ENCODE measurements at places on chromosomes 12 and 14. TPM values are rescaled to one million over a fixed set of nuclear protein-coding genes. Genes with fewer than 3 reads are reported as not detected.

GRCh38 chr12:131994589-131994988, 44.8 kb downstream of the EP400 start:
- DNase-seq, result no peak

DNA sequence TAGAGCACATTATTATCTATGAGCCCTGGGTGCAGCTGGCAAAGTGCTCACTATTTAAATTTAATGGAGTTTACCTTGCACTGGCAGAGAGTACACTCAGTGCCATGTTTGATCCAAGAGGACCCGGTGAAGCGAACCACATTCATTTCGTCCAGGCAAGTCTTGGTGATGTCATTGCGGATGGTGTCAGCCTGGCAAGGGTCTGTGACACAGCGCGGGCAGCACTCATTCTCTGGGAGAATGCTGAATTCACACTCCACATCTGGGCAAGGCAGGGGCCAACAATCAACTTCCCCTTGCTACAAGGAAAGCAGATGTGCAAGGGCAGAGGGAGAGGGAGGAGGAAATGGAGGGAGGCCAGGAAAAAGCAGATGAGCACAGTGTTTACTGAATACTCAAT, 356.2 kb downstream of the NELL2 start:
- no peak for DNase-seq

DNA sequence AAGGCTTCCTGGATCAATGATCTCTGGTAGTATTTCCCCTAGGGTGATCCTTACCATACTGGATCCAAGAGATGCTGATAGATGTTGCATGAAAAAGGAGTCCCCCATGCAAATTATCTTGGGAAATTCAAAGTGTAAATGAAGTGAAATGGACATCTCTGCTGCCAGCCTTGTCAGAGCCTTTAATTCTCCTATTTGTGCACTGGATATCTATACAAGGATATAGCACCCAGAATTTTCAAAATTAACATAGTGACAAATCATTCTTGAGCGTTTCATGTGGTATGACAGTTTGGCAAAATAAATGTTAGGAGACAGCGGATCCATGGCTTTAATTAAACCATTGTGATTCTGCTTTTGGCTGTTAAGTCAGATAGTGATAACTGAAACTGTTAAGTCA, 260.9 kb downstream of the KSR2 start:
- no peak for DNase-seq

GRCh38 chr12:2432856-2433255, 361.9 kb upstream of the FKBP4 start:
- no peak for DNase-seq

GRCh38 chr14:73463411-73463810, 5.1 kb upstream of the NUMB start:
- DNase-seq, result peak; percentile 91

GRCh38 chr12:76201758-76202157, 117.3 kb upstream of the NAP1L1 start:
- DNase-seq, result no peak

DNA sequence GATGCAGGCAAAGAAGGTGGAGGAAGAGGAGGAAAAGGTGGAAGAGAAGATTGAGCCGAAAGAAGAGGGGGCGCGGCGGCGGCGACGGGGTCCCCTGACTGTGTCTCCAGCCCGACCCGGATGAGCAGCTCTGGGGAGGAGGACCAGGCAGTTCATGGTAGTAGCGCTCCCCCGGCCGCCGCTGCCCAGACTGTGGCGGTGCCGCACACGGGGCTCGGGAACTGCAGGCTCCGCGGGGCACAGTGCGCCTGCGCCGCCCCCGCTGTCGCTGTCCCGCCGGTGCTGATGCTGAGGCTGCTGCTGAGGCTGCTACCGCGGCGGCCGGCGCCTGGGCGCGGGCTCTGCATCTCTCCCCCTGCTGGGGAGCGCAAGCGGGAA, at the start of gene KCNH5:
TSS of gene KCNH5 (minus strand) at position 225 of the 378 bp plus-strand sequence. CDS start 272 bp downstream, outside the sequence.
- DNase-seq, result no peak

DNA sequence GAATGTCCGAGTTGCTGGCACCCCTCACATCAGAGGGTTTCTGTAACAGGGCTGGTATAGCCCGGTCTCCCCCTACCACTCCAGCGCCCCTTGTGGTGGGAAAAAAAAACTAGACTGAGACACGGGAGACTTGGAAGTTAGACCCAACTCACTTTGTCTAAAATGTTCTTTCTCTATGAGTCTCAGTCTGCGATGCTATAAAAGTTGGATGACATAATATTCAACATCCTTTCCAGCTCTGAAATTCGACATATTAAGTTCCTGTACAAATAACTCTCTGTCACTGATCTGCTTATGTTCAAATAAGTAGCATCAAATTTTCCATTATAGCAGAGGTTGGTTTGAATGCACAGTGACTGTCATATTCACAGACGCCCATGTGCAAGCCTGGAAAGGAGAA, 25.7 kb upstream of the TC2N start:
- no peak for DNase-seq

DNA sequence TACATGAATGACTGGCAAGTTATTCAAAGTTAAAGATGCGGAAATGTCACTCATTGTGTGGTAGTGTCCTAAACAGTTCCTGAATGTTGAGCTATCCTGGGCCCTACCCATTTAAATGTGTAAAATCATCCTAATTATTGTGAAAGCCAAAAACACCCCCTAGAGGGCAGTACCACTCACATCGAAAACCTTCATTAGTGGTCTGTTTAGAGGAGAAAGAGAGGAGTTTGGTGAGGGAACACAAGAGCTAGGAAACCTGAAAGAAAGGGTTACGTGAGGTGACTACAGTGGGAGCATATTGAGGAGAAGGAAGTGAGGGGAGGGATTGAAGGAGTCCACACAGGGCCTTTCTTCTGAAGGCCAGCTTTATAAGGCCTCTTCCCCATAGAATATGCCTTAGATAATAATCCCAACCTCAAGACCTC, 2.5 kb upstream of the TEP1 start:
- no peak for DNase-seq

DNA sequence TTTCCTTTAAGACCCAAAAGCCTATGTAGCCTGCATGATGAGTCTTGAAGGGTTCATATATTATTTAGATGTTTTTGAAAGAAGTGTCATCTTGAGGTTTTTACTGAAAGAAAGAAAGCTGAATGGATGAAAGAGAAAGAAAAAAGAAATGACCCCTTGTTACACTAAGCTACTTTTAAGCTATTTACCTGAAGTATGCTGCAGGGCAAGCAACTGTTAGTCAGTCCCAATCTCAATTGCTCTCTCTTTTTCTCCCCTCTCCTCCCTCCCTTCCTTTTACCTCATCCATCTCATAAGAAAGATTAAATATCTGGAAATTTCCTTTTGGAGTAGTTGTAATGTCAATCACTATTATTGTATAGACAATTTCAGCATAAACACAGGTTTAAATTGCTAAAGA, 512.4 kb downstream of the TMTC2 start:
- DNase-seq, result no peak

GRCh38 chr12:12265571-12266388, 1.1 kb downstream of the LRP6 start:
- no peak for DNase-seq

DNA sequence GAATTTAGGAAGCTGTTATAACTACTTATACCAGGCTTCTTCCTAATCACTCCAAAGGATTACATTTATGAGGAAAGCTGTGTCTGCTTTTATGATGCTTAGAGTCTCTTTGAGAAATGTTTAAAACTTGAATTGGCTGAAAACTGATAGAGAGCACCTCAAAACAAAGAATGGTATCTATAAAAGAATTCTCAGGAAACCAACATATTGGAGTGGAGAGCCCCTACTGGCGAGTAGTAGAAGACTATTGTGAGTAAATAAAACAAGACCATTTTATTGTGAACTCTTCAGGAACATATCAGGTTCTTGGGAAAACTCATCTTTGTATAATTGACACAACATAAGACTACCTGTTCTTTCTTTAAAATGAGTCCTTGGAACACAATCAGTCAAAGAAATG, 578.6 kb downstream of the RERGL start:
- DNase-seq, result no peak

DNA sequence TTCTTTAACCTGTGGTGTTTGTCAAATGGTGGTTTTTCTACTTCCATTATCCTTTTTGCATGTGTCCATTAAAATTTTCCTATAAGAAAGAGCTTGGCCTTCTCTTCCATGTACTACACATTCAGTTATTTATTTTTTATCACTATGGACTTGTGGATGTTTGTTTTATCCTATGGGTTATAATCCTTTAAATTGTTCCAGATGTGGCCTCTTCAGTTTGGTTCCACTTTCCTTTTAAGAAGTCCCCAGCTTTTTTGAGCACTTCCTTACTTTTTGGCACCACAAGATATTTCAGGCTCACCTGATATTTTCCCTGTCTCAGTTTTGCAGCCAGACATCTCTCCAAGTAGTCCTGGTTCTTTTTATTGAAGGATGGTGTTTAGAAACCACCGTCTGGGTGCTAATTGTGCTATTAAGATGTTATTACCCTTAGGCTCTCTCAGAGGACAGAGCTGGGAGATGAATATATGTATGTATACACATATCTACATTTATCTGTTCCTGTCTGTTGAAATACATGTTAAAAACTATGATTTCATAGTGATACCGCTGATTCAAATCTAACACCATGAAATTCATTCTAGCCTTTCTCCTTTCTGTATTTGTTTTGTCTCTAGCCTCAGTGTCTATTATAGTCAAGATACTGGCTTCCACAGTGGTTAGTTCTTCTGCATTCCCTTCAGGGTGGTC, 408.5 kb upstream of the RGS6 start:
- no peak for DNase-seq

DNA sequence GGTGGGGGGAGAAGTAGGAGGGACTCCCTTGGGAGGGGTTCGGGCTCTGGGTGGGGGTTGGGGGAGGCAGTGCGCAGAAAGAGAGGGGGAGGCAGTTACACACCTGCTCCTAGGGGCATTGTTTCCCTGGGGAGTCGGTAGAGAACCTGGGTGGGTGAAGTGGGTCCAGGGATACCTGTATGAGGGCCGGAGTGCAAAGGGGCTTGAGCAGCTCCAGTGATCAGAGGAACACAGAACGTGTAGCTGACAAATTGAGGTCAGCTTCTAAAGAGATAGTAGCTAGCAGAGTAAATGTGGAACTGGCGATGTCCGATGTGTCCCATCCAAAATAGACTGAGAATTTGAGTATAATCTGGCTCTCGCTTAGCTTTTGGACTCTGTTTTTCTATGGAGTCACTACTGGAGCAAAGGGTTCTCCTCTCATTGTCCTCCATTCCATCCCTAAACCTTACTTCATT, 502 bp downstream of the SMARCD1 start:
- peak; percentile 25 for DNase-seq

GRCh38 chr12:80442426-80443222, 1.4 kb upstream of the PTPRQ start:
- DNase-seq, result peak; percentile 69

DNA sequence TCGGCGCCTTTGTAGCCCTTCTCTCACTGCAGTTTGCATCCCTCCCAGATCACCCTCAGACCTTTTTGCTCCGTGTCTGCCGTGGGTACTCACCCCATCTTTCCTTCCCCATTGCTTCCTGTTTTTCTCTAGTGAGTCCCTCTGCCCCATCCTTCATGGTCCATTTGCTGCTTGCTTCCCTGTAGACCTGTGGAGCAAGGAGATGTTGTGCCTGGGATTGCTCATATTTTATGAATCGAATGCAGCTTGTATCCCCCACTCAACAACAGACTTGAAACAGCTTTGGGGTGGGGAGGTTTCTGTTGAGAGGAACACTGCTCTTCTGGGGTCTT, 661 bp downstream of the DENR start:
- DNase-seq, result no peak

- no peak for DNase-seq
These were observed at the start of gene MYF6 for GRCh38 chr12:80707126-80707829. Gene MYF6, plus strand, starts transcription at chr12:80707634. Its CDS starts 86 bp downstream, at chr12:80707720.

- no peak for DNase-seq
These were observed 7.2 kb downstream of the NDRG2 start for GRCh38 chr14:21017528-21018245.

GRCh38 chr14:19993438-19993837, 8.5 kb upstream of the OR4Q2 start:
- no peak for DNase-seq

Gene IFNG-AS1
- total RNA-seq, result not detected

Gene FAIM2
- not detected for total RNA-seq

Gene KRT2
- total RNA-seq, result not detected

Gene TAS2R46
- 0.11 TPM for total RNA-seq

Gene RGS6
- not detected for total RNA-seq

Gene SLC5A8
- total RNA-seq, result 0.10 TPM

Gene INHBC
- total RNA-seq, result not detected

All from foreskin keratinocyte (primary cell).